ENCODE measurements at places on chromosomes 7 and 10.

- no peak for DNase-seq
Observed at GRCh38 chr7:112331492-112331891, 118.8 kb upstream of the IFRD1 start.

- DNase-seq: no peak
Observed at GRCh38 chr7:159033956-159034355, 110.7 kb downstream of the VIPR2 start.

GRCh38 chr7:44949303-44949702 is 29.5 kb downstream of the MYO1G start:
- DNase-seq: no peak

- no peak for DNase-seq
Observed at GRCh38 chr7:37107047-37107750, 341.5 kb downstream of the ELMO1 start.

DNA sequence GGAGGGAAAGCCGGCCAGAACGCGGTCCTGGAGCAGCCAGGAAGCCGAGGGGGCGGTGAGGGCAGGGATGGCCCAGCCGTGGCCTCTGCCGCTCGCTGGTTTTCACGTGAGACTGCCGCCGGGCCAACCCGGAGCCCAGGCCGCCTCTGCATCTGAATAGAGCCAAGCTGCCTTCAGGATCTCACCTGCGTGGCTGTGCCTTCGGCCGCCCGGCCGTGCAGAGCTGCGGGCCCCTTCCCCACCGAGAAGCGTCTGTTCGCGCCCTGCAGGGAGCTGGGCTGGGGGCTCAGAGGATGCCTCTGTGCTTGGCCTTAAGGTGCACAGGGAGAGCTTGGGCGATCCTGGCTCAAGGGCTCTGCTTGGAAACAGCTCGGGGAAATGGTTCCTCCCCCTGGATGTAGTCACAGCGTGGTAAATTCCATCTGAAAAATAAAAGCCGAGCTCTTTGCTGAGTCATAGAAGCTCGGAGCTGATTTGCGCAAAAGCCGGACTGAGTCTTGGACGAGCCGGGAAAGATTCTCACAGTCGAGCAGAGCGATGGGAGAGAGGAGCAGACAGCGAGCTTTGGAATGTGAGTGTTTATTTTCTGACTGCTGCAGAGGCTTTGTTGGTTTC is at the start of gene JAKMIP3:
TSS of gene JAKMIP3 (plus strand) at position 456 of the 615 bp plus-strand sequence. CDS start 38,863 bp downstream, outside the sequence.
- no peak for DNase-seq

- no peak for DNase-seq
Observed at GRCh38 chr10:4622384-4622783, 203.6 kb upstream of the AKR1E2 start.

DNA sequence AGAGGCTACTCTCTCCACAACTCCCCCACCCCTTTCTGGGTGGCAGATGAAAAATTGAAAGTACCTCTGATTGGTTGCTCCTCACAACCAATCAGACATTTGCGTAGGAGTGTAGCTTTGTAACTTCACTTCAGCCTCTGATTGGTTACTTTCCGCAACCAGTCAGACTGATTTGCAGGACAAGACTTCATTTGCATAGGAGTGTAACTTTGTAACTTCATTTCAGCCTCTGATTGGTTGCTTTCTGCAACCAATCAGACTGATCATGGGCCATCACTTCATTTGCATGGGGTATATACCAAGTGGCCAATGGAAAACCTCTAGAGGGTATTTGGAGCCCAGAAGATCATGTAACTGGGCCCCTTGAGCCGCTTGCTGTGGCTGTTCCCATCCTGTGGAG is 25.6 kb downstream of the CDNF start:
- DNase-seq: no peak

GRCh38 chr10:43217563-43218205 is 49.2 kb downstream of the RASGEF1A start:
- no peak for DNase-seq

- DNase-seq: no peak
Observed at GRCh38 chr7:30760514-30761213, 8.7 kb downstream of the INMT start.

- no peak for DNase-seq
Observed at GRCh38 chr10:86957471-86958115, at the start of gene MMRN2. Gene MMRN2 (minus strand): TSS chr10:86957615. CDS start chr10:86957541, 74 bp downstream.

GRCh38 chr7:74083928-74084721 is 521 bp downstream of the LIMK1 start:
- DNase-seq: no peak

DNA sequence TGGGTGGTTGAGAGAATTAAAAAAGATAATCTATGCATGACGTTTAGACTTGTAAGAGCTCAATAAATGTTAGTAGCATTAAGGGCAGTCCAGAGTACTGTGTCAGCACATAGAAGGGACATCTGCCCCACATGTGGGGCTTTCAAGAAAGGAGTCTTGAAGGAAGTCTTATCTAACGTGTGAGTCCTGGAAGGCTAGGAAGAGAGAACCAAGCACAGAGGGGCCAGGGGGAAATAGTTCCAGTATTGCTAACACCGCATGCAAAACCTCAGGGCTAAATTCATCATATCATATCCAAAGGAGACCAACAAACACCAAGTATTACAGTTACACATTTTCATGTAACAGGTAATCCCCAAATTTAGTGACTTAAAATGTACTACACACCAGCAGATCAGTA is 122.7 kb downstream of the AOAH start:
- DNase-seq: no peak

DNA sequence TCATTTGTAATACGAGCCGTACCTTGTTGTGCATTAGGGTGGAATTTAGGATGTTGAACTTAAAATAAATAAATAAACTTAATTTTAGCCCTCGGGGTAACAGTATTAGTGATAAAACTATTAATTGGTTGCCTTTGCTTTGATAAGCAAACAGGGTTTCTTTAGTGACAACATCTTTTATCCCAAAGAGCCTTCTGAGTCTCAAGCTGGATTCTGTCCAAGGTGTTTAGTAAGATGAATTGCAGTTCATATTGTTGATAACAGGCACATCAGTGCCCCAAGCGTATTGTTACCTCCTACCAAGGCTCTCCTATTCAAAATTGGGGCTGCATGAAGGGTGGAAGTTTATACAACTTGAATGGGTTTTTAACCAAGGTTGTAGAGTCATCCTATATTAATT is 144.4 kb upstream of the CELF2 start:
- DNase-seq: no peak

- no peak for DNase-seq
Observed at GRCh38 chr7:122305475-122306319, 1.1 kb upstream of the FEZF1 start.

- no peak for DNase-seq
Observed at GRCh38 chr10:1199897-1200721, 143.9 kb downstream of the WDR37 start.

GRCh38 chr7:147235645-147236382 is 1119.2 kb downstream of the CNTNAP2 start:
- DNase-seq: no peak

DNA sequence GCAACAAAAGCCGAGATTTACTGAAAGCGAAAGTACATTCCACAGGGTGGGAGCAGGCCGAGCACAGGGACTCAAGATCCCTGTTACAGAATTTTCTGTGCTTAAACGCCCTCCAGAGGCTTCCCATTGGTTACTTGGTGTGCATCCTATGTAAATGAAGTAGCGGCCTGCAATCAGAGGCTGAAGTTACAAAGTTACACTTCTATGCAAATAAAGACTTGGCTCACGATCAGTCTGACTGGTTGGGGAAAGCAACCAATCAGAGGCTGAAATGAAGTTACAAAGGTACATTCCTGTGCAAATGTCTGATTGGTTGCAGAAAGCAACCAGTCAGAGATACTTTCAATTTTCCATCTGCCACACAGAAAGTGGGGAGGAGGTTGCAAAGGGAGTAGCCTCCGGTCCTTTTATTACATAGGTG is 4.1 kb downstream of the ACBD7 start:
- DNase-seq: no peak

- DNase-seq: no peak
Observed at GRCh38 chr10:133528296-133528844, 1.2 kb downstream of the CYP2E1 start.

DNA sequence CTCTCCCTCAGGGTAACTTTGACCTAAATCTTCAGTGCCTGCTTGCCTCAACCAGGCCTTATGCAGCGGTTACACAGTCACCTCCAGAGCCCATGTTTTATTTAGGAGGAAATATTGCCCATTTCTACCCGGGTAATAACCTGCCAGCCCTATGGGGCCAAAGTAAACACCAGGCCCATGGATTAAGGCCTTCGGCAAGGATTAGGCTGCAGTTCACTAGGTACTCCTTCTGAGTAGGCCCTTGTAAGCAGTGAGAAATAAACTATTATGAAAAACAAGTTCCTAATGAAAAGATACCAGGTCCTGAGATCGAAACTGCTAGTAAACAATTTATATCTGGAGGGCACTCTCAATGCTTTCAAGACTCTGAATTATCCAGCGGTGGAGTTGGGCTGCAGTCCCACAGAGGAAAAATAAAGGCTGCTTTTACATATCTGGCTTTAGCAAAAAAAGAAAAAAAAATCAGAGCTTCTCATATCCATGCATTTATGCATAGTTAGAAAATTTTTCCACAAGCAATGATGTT is 3.7 kb upstream of the HOXA10 start:
- DNase-seq: no peak

DNA sequence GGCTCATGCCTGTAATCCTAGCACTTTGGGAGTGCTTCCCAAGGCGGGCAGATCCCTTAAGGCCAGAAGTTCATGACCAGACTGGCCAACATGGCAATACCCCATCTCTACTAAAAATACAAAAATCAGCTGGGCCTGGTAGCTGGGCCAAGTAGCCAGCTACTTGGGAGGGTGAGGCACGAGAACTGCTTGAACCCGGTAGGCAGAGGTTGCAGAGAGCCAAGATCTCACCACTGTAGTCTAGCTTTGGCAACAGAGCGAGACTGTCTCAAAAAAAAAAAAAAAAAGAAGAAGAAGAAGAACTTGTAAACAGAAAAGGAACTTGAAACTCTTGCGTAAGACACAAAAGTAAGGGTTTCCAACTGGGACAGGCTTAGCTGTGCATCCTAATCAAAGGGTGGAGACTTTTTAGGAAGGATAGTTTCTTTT is 5.6 kb upstream of the IFIT2 start:
- DNase-seq: no peak

- peak; percentile 53 for DNase-seq
Observed at GRCh38 chr10:14074062-14074884, 256.5 kb downstream of the FRMD4A start.

DNA sequence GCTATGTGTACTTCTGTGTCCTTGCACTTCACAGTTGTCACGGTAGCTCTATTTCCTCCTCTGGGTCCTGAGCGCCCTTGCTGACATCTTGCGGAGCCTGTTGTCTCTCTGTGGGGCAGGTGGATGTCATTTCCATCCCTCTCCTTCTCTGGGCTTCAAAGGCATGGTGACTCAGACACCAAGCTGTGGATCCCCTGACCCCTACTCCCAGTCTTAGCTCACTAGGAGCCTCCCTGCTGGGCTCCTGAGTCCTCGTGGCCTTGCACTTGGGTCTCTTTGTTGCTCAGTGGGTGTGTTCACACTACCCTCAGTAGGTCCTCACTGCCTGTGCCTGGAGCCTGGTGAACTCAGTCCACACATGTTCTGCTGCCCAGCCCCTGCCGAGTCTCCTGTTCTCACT is 100.3 kb upstream of the PAX2 start:
- no peak for DNase-seq

DNA sequence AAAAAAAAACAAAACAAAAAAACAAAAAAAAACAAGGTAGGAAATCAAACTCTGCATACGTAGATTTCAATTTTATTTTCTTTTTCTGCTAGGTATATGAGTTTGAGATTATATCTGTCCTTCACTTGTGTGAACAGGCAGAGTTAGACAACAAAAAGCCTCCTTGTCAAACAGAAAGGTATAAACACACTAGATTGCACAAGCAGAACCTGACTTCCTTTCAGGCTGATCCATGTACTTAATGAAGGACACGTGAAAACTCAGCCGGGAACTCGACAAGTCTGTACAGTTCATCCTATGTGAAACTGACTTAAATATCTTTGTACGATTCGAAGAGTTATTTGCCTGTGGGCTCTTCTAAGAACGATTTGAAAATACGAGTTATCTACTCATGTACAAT is 254.1 kb downstream of the ARL4A start:
- DNase-seq: no peak

GRCh38 chr7:34128762-34129161 is 223.4 kb downstream of the BMPER start:
- peak; percentile 26 for DNase-seq

GRCh38 chr10:17805330-17805729 is 3.8 kb upstream of the MRC1 start:
- DNase-seq: no peak

- no peak for DNase-seq
Observed at GRCh38 chr7:33072471-33072870, 9.9 kb upstream of the NT5C3A start.

DNA sequence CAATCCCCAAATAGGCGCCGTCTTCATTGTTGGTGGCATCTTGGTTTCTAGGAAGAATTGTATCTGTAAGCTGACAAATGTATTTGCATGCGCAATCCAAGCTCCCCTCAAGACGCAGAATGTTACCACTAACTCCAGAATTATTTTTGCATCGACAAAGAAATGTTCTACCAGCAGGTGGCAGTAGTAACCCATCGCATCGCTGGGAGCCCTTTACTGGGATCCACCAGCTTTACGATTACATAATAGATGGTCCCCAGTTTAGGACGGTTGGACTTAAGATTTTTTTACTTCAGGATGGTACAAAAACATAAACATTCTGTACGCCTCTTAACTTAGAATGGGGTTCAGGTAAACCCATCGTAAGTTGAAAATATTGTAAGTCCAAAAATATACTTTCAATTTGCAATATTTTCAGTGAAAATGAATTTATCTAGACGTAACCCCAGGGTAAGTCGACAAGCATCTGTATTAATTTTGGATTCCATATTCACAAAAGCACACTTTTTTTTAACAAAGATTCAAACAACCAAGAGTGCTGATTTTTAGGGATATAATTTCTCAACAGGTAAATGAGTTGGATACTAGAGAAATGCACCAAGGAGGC is 114.0 kb upstream of the COBL start:
- DNase-seq: no peak

- no peak for DNase-seq
Observed at GRCh38 chr10:98030991-98031431, 590 bp upstream of the CRTAC1 start.

- DNase-seq: no peak
Observed at GRCh38 chr10:4397337-4397736, 428.7 kb upstream of the AKR1E2 start.

DNA sequence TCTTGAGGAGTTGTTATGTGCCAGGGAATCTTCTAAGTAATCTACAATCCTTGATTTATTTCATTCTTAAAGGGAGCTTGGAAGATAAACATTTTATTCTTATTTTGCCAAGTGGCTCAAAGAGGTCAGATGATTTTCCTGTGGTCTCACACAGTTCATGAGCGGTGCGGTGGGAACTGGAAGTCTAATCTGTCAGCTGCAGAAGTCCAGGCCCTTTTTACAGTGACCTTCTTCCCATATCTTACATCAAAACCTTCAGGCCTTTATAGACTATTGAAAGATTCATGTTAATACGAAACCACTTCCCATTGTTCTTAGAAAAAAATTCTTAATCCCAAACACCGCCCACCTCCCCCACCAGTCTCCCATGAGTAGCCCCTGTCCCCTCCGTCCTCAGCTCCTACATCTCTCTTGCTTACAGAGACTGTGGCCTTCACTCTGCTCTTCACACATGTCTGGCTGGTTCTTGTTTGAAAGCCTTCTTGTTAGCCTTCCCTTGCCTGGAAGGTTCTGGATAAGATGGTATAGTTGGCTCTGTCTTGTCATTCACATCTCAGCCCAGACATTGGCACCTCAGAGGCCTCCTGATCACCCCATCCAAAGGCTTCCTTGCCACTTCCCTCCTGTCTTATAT is 61.5 kb downstream of the ITGA8 start:
- no peak for DNase-seq

All from NCI-H524 treated with DMSO at 0.1 percent for 48 hours (cell line).